A673 (cell line): ENCODE measurements at places on chromosomes 11 and 22.

- no peak for DNase-seq
Measured at GRCh38 chr11:24585192-24585591, 88.3 kb downstream of the LUZP2 start.

DNA sequence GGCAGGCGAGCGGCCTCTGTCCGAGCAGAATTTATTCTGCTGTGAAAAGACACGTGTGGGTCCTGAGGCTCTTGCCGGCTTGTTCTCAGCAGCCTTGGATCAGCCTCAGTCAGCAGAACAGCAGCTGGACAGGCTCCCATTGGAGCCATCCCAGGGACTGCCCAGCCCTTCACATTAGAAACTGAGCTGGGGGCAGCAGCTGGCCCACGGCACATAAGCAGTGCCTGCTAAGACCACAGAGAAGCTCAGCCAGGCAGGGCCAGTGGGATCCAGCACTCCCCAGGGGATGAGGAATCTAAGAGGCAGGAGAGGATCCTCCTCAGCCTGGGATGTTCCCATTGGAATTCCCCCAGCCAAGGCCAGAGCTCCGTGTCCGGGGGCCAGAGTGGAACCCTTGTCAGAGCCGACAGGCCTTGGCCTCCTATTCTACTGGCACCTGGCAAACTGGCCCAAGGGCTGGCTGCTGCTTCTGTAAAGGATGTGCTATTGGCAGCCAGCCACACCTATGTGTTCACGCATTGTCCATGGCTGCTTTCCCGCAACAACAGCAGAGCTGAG, 18.2 kb downstream of the RTN4R start:
- DNase-seq, result no peak

DNA sequence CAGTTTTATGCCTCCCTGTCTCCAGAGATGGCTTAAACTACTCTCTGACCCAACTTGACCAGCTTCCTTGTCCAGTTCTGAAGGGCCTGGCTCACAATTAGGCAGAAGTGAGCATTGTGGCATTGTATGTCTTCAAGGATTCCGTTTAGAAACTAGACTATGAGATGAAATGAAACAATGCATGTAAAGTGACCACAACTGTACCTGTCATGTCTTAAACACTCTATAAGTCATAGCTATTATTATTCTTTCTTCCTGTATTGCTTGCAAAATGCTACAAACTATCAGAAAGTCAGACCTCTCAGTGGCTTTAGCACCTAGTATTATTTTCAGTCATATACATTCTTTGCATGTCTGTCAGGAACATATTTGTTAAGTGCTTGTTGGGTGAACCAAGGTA, 127.9 kb upstream of the MTMR2 start:
- no peak for DNase-seq

DNA sequence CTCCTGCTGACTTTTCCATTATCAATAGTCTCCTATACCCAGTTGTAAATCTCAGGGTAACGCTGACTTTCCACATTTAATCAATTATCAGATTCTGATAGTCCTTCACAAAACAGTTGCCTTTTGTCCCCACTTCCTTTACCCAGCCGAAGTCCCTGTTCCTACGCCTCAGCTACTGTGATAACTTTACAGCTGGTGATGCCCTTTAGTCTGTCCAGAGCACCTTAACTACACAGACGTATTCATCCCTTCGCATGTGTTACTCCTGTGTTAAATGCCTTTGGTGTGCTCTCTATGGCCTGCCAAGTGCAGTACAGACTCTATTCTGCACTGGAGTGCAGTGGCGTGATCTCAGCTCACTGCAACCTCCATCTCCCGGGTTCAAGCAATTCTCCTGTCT, 20.2 kb downstream of the SSH3 start:
- DNase-seq, result no peak

GRCh38 chr11:75574698-75575602, 12.9 kb downstream of the SERPINH1 start:
- DNase-seq, result no peak

GRCh38 chr11:129056916-129057315, 114.2 kb upstream of the TP53AIP1 start:
- DNase-seq, result no peak

DNA sequence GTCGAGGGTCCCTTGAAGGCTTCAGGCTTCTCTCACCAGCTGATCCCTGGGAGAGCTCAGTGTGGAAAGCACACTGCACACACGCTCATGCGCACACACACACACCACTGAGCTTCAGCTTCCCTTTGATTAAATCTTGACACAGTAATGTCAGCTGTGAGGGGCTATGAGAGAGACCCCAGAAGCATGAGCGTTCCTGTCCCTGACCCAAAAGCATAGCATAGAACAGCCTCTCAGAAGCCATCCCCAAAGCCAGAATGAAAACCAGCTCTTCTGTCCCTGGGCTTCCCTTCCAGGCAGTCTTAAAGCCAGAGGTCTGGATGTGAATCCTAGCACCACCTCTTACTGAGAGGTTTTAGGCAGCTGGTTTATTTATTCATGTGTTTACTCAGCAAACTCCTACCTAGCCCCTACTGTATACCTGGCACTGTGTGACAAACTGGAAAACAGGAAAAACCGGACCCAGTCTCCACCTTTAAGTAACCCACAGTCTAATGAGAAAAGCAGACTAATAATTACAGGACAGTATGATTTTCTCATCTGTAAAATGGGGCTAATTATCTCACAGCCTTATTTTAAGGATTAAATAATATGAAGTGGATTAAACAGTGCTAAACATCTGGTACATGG, 15.9 kb downstream of the GALNT18 start:
- DNase-seq, result no peak

DNA sequence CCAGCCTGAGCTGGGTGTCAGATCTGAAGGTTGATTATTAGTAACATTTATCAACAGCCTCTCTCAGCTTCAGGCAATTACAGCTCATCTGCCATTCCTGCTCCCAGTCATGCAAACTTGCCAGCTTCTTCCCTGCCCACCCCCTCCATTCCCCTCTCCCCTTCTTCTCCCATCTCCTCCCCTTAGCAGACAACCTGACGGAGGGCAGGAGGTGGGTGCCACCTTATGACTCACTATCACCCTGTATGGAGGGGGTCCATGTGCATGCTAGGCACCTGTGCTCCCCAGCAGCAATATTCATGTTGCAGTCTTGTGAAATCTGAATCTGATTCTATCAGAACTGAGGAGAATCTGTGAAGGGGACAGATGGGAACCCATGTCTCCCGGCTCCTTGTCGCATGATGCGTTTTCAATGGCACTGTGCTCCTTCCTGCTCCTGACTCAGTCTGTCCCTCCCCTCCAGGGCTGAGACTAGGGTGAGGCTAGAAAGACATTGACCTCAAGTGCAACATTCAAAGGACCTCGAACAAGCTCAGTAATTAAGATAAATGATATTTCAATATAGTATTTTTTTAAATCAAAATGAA, 46.3 kb upstream of the TUB start:
- DNase-seq, result no peak

DNA sequence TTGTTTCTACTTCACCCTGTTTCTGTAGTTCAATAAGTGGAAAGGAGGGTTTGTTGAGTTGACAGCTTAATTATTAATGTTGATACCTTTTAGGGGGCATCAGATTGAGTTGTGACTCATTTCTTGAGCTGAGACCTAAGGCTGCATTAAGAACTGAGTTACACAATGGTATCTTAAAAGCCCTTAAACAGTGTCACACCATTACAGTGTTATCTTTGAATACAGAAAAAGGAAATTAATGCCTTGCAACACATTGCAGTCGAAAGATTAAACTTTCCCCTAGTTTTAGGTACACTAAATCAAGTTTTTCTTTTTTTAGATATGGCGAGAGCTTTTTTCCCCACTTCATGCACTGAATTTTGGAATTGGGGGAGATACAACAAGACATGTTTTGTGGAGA, 16.7 kb downstream of the PAFAH1B2 start:
- DNase-seq, result no peak

- no peak for DNase-seq
Measured at GRCh38 chr22:29693161-29693560, 26.6 kb upstream of the CABP7 start.

DNA sequence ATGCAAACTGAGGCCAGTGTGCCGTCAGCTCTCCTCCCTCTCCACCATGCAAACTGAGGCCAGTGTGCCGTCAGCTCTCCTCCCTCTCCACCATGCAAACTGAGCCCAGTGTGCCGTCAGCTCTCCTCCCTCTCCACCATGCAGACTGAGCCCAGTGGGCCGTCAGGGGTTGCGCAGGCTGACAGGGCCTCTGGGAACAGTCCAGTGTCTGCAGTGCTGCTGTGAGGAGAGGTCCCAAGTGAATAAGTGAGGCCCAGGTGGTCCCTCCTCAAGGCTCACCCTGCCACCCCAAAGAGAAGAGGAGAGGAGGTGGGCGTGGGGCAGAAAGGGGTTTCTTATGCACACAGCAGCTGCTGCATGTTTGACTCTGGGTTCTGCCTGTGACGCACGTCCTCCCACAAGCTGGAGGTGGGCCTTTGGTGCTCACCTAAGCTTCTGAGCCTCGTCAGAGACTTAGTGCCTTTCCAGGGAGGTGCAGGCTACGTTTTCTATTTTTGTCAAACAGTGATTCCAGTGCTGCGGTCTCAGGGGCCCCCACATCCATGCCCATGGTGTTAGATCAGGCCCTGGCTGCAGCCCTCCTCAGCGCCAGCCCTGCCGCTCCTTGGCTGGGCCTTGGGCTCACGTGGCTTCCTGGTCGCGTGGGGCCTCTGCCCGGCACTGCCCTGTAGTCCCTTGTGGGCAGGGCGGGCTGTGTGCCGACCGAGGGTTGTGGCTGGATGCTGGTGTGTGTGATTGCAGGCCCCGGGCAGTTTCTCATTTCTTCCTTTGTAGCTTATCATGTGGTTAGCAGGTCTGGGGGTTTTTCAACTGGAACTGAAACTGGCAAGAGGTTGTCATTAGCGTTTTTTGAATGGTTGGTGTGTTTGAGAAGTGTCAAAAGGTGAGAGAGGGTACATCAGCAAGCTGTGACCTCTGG, 7.1 kb downstream of the TPCN2 start:
- no peak for DNase-seq

GRCh38 chr22:24393012-24393559, 34.3 kb upstream of the ADORA2A start:
- no peak for DNase-seq

- DNase-seq, result peak; percentile 62
Measured at GRCh38 chr22:49481659-49482399, 345.8 kb downstream of the BRD1 start.

- peak; percentile 11 for DNase-seq
Measured at GRCh38 chr22:23070418-23071229, at the start of gene GNAZ. Gene GNAZ, plus strand, starts transcription at chr22:23070519. Its CDS starts 25,177 bp downstream, at chr22:23095696.

GRCh38 chr11:122170815-122171475, 54.9 kb upstream of the BLID start:
- DNase-seq, result no peak

GRCh38 chr11:72239849-72240460, 4.0 kb downstream of the PHOX2A start:
- peak; percentile 35 for DNase-seq

- DNase-seq, result no peak
Measured at GRCh38 chr22:35733791-35734516, 16.3 kb downstream of the APOL5 start.

- DNase-seq, result no peak
Measured at GRCh38 chr11:113016905-113017304, 55.7 kb downstream of the NCAM1 start.

DNA sequence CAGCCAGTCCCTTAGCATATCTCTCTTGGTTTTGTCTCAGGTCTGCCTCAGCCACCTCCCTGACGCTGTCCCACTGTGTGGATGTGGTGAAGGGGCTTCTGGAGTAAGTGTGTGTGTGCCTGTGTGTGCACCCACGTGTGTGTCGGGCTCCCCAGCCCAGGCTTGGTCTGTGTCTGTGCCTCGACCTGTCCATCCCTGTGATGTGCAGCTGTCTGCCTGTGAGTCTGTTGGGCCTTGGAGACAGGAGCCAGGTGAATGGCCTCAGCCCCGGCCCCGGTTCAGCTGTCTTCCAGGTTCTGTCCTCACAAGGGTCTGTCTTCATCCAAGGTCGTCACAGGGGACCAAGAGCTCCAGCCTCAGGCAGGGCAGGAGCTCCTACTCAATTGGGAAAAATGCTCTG, 9.8 kb downstream of the ATG16L2 start:
- no peak for DNase-seq

DNA sequence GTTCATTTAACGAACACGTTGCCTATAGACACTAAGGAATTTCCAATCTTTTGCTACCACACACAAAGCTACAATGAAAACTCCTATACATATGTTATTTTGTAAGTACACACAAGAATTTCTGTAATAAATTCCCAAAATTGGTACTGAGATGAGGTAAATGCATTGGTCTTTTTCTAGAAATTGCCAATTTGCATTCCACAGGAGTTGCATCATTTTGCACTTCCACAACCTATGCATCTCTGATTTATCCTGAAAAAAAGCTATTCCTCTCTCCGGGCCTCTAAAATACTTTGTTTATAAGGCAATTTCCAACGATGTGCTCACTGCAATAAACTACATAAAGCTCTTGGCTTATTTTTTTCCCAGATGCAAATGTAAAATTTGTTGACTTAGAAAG, 24.9 kb downstream of the IMMP1L start:
- DNase-seq, result no peak

GRCh38 chr22:42388130-42388797, 43.9 kb downstream of the NFAM1 start:
- DNase-seq, result peak; percentile 36

DNA sequence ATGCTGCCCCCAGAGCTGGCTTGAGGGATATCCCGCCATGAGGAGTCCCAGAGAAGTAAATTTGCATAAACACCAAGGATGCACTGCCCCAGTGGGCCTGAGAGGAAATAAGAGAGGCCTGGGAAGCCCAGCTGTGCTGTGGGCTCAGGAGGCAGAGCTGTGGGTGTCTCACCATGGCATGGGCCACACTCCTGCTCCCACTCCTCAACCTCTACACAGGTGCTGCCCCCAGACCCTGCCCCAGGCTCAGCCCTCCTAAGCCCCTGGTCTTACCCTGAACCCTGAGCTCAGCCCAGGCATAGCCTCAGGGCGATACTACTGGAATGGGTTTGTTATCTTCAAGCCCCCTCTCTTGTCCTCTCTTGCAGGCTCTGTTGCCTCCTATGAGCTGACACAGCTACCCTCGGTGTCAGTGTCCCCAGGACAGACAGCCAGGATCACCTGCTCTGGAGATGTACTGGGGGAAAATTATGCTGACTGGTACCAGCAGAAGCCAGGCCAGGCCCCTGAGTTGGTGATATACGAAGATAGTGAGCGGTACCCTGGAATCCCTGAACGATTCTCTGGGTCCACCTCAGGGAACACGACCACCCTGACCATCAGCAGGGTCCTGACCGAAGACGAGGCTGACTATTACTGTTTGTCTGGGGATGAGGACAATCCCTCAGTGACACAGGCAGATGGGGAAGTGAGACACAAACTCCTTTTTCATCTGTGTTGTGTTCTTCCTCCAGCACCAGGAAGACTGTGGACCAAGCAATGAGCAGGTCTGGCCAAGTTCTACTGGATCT, 59.9 kb downstream of the GGTLC2 start:
- no peak for DNase-seq

DNA sequence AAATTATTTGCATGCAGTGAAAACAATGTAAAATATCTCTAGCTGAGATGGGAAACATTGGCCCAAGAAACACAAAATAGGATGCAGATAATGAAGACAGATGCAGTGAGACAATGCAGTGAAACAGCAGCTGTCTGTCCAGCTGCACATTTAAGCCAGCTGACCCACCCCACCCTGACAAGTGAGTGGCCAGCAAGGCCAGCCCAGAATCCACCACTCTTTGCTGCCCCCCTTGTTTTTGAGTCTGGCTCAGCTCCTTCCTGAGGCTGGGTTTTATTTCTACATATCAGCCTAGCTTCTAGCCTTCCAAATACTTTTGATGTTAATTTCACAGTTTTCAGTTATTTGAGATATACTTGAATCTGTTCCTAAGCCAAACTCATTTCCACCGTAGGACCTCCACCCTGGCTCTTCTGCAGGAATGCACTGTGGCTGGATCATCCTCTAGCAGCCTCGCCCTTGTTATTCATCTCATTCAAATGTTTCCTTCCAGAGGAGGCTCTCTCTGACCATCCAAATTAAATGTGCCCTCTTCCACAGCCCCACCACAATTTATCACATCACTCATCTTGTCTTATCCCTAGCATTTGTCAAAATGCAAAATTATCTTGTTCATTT, 154.1 kb upstream of the POU2AF2 start:
- no peak for DNase-seq
